ENCODE measurements at places on chromosomes 12 and 14. TPM values are rescaled to one million over a fixed set of nuclear protein-coding genes. Genes with fewer than 3 reads are reported as not detected.

Gene MIP
- total RNA-seq = 0.55 TPM

Gene KIAA0586
- 11.8 TPM for total RNA-seq

Gene WIF1
- not detected for total RNA-seq

Gene ASPG
- total RNA-seq = 151 TPM

DNA sequence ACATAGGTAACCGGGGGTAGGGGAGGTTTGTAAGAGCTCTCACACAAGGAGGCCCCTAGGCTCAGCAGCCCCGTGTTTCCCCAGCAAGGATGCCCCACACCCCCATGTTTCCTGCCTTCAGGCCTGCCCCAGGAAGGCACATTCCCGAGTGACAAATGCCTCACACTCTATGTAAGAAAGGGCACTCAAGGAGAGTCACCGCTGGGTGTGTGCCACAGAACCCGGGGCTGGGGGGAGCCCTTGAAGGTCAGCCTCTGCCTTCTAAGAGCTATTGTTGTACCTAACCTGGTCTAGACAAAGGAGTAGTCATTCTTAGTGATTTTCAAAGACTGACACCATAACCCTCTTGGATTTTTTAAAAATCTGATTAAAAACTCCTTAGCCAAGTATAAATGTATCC lies 333.6 kb downstream of the DPF3 start:
- no peaks in the 10 kb centered on the region for H3K27me3 ChIP-seq
- no peak for DNase-seq
- H3K36me3 ChIP-seq = no peaks in the 10 kb centered on the region
- H3K4me1 ChIP-seq = no peaks in the 10 kb centered on the region

DNA sequence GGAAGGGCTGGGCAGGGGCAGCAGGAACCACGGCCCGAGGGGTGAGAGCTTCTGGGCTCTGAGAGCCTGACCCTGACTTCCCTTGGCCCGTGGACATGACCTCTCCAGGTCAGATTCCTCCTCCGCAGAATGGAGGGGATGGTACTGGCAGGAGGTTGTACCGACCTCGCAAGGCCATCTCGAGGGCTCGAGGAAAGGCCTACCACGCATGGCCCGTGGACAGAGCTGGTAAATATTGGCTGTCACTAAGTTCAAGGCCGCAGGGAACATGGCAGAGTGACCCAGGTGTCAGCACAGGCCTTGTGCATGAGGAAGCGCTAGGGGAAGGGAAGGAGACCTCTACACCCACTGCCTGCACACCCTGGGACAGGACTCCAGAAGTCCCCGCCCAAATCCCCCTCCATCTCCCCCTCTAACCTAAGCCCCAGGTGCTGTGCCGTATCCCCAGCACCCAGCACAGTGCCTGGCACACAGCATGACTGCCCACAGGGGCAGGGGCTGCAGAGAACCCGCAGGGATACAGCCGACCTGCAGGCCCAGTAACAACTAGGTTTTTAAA lies 54.9 kb upstream of the PPP2R5C start:
- H3K27ac ChIP-seq = peak overlapping the region; percentile 35
- no peak overlapping the region for H3K4me3 ChIP-seq
- H3K27me3 ChIP-seq = no peaks in the 10 kb centered on the region
- H3K36me3 ChIP-seq = no peaks in the 10 kb centered on the region
- H3K4me1 ChIP-seq = no peaks in the 10 kb centered on the region

DNA sequence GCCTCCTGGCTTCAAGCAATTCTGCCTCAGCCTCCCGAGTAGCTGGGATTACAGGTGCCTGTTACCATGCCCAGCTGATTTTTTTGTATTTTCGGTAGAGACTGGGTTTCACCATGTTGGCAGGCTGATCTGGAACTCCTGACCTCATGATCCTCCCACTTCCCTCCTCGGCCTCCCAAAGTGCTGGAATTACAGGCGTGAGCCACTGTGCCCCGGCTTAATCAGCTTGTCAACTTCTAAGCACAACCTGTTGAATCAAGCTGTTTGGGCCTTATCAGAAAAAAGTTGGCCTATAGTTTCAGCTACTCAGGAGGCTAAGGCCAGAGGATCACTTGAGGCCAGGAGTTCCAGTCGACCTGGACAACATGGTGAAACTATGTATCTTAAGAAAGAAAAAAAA lies 7.9 kb downstream of the MARK3 start:
- DNase-seq = no peak
- H3K27ac ChIP-seq = no peak overlapping the region
- H3K4me3 ChIP-seq = no peak overlapping the region
- no peaks in the 10 kb centered on the region for H3K4me1 ChIP-seq
- no peaks in the 10 kb centered on the region for H3K27me3 ChIP-seq
- no peaks in the 10 kb centered on the region for H3K36me3 ChIP-seq

GRCh38 chr12:97112136-97112535 lies 205.1 kb downstream of the NEDD1 start:
- no peak for DNase-seq
- H3K4me3 ChIP-seq = no peak overlapping the region
- no peaks in the 10 kb centered on the region for H3K36me3 ChIP-seq
- no peaks in the 10 kb centered on the region for H3K4me1 ChIP-seq
- no peak overlapping the region for H3K27ac ChIP-seq

GRCh38 chr12:8950221-8950527 lies 729 bp upstream of the M6PR start:
- DNase-seq = no peak
- H3K36me3 ChIP-seq = no peaks in the 10 kb centered on the region
- peak overlapping the region; percentile 83 for H3K27ac ChIP-seq
- H3K4me3 ChIP-seq = peak overlapping the region; percentile 90
- H3K4me1 ChIP-seq = peaks cover 3% of the 10 kb centered on the region
- no peaks in the 10 kb centered on the region for H3K27me3 ChIP-seq

DNA sequence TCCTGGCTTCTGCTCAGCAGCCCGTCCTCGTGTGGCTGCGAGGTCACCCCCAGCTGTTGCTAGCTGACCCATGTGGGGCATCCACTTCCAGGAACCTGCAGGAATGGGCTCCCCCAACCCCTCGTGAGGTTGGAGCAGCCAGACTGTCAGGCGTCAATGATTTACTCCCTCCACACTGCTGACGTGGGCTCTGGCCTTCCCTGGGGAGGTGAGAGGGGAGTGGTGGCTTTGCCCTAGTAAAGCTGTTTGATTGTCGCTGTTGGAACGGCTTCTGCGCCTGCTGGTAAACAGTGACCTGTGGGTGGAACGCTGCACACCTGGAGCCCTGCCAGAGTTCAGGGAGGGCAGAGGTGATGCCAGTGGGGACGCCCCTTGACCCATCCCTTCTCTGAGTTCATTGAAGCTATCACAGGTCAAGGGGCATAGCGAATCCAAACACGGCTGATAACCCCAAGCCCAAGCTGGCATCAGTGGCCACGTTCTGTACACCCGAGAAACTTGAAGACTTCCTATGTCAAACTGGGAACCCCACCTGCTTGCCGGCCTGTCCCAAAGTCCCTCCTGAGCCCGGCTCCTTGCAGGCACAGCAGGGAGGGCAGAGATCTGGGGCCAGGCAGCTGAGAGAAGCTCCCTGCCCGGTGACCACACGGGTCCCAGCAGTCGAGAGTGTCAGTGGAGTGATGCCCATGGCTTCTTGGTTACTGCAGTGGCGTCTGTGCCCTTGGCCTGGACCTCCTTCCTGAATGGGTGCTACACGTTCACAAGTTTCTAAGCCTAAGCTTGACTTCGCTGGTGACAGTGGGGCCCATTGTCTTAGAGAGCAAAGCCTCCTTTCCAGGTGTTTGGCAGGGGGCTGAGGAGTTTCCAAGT lies 2.7 kb downstream of the ASPG start:
- H3K4me1 ChIP-seq = no peaks in the 10 kb centered on the region
- DNase-seq = peak; percentile 97
- H3K27ac ChIP-seq = peak overlapping the region; percentile 99
- no peaks in the 10 kb centered on the region for H3K27me3 ChIP-seq
- H3K4me3 ChIP-seq = peak overlapping the region; percentile 70

- DNase-seq = no peak
- no peak overlapping the region for H3K27ac ChIP-seq
- H3K4me3 ChIP-seq = no peak overlapping the region
- H3K36me3 ChIP-seq = no peaks in the 10 kb centered on the region
- no peaks in the 10 kb centered on the region for H3K4me1 ChIP-seq
These were observed 77.9 kb upstream of the RFLNA start for GRCh38 chr12:124216966-124217365.

DNA sequence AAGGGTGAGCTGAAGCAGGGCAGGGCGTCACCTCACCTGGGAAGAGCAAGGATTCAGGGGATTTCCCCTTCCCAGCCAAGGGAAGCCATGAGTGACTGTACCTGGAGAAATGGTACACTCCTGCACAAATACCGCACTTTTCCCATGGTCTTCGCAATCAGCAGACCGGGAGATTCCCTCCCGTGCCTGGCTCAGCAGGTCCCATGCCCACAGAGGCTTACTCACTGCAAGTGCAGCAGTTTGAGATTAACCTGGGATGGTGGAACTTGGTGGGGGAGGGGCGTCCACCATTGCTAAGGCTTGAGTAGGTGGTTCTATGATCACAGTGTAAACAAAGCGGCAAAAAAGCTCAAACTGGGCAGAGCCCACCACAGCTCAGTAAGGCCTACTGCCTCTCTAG lies 11.0 kb upstream of the DHRS4 start:
- H3K27me3 ChIP-seq = no peaks in the 10 kb centered on the region
- no peak for DNase-seq
- H3K4me3 ChIP-seq = no peak overlapping the region
- peaks cover 23% of the 10 kb centered on the region for H3K4me1 ChIP-seq
- H3K36me3 ChIP-seq = no peaks in the 10 kb centered on the region

DNA sequence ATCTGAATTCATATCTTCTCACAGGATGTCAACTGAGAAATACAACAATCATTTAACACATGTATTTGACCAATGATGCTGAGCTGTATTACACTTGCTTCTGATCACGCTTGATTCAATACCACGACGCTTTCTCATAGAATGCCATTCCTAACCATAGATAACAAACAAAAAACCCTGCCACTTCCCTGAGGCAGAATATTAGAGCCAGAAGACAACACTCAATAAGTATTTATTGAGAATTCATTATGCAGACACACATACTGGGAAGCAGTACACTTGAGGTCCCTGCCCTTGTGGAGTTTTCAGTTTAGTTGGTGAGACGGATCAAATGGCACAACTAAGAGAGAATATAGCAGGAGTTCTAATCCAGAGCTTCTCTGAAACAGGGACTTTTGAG lies 32.4 kb downstream of the BLTP3B start:
- H3K4me3 ChIP-seq = no peak overlapping the region
- H3K4me1 ChIP-seq = no peaks in the 10 kb centered on the region
- DNase-seq = no peak

- peak; percentile 66 for DNase-seq
- no peaks in the 10 kb centered on the region for H3K4me1 ChIP-seq
- H3K4me3 ChIP-seq = no peak overlapping the region
- H3K27me3 ChIP-seq = no peaks in the 10 kb centered on the region
- peak overlapping the region; percentile 63 for H3K27ac ChIP-seq
These were observed 22.9 kb downstream of the ETFBKMT start for GRCh38 chr12:31682136-31682962.

- no peak overlapping the region for H3K27ac ChIP-seq
- no peaks in the 10 kb centered on the region for H3K27me3 ChIP-seq
- no peak for DNase-seq
- no peak overlapping the region for H3K4me3 ChIP-seq
- no peaks in the 10 kb centered on the region for H3K36me3 ChIP-seq
These were observed 103.0 kb downstream of the VCPKMT start for GRCh38 chr14:50013198-50013918.

DNA sequence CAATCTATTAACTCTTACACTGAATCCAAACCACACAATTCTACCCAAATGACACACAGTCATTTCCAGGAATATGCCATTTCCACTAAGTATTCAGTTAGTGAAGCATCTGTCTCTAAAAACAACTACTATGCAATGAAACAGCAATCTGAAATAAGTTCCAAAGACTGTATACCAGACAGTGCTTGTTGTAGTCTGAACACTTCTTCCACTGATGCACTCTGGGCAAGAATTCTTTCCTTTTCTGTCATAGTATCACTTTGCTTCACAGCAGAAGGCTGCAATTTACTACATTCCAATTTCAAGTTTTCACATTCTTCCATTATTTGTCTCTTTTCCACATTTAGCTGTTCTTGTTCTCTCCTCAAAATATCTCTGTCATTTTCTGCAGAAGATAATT lies 25.8 kb downstream of the TRIP11 start:
- H3K36me3 ChIP-seq = peaks cover 6% of the 10 kb centered on the region
- H3K27ac ChIP-seq = no peak overlapping the region
- H3K4me3 ChIP-seq = no peak overlapping the region
- no peaks in the 10 kb centered on the region for H3K4me1 ChIP-seq
- no peaks in the 10 kb centered on the region for H3K27me3 ChIP-seq

Measured in right lobe of liver (tissue), 6 donors.